ENCODE measurements at places on chromosomes 6 and 20.

DNA sequence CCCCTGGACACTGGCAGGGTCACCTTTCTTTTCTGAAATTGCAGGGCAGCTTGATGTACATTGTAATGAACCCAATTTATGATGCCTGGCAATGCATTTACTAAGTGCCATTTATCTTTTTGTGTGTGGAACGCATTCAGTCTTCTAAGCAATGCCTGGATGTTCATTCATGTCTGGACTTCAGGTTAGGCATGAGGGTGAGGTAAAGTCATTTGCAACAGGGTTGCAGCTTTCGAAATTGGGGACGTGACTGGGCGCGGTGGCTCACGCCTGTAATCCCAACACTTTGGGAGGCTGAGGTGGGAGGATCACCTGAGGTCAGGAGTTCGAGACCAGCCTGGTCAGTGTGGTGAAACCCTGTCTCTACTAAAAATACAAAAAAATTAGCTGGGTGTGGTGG, 134.6 kb downstream of the SOX4 start:
- no peak for DNase-seq

GRCh38 chr6:139882977-139883728, 508.7 kb upstream of the CITED2 start:
- no peak for DNase-seq

DNA sequence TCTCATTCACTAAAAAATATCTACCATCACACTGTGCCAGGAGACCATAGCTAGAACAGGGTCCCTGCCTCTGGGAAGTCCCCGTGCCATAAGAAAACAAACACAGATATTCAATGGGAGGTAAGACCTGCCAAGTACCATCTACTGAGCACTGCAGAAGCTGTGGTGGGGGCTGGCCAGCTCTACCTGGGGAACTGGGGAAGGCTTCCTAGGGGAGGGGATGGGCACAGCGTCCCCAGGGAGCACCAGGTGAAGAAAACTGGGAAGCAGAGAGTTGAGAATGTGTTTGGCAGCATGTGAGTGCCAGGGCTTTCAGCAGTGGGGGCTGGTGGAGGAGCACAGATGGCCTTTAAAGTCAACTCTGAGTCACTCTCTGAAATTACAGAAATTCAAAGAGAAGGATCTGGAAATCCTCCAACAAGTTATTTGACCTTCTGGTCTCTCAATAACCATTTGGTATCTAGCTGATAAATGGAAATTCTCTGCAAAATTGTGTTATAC, 85.2 kb downstream of the SHLD1 start:
- no peak for DNase-seq

GRCh38 chr6:126307849-126308248, 32.1 kb upstream of the CENPW start:
- DNase-seq, result no peak

- DNase-seq, result no peak
Measured at GRCh38 chr6:89716532-89716931, 78.0 kb upstream of the LYRM2 start.

DNA sequence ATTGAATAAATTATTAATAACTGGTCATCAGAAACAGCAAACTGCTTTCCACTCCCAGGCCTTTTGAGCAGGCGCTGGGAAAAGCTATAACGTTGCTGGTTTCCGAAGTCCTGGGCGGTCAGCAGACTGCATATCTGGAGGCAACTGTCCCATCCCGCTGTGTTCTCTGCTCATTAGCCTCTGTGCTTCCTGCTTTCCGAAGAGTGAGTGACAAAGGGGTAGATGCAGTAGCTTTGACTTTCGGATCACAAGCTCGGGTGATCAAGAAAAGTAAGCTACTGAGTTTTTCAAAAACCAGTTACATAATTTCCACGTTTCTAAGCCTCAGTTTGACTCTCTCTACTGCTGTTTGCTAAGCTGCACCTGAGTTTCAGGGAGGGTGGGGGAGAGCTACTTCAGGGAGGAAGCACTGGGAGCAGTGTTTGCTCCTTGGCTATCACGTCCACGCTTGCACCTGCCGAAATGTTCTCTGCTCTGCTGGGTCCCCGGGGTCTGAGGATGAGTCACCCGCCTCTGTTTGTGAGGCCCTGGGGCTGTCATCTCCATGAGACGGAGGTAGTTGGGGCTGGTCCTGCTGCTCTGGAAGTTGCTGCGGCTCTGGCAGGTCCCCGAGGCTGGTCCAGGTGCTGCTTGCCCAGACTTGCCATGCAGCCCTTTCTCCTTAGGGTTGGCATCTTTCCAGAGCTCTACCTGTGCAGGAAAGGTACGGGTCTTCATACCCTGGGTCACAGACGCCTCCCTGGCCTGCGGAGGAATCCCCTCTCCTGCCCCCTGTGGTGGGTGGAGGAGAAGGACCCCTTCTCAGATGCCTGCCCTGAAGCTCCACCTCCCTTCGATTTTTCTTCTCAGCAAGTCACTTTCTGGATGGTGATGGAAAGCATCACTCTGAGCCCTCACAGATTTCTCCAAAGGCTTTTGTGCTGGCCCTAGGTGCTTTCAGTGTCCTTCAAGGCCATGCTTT, 220.0 kb downstream of the QKI start:
- DNase-seq, result no peak
